Diencephalon (tissue), 1 donor: ENCODE measurements at places on chromosomes 1 and 21. TPM values are rescaled to one million over a fixed set of nuclear protein-coding genes. Genes with fewer than 3 reads are reported as not detected.

The RORC gene
- total RNA-seq = 0.23 TPM

The VWA1 gene
- total RNA-seq = 5.3 TPM

The AKNAD1 gene
- 2.8 TPM for total RNA-seq

The PARP1 gene
- 130 TPM for total RNA-seq

The NID1 gene
- total RNA-seq = 18.0 TPM

The TACSTD2 gene
- total RNA-seq = 0.23 TPM

The GUK1 gene
- total RNA-seq = 160 TPM

The AMY1B gene
- not detected for total RNA-seq

The EVA1C gene
- total RNA-seq = 2.1 TPM

The TNFSF18 gene
- 1.8 TPM for total RNA-seq

The OR2T1 gene
- total RNA-seq = not detected

The TDRD5 gene
- 4.6 TPM for total RNA-seq
